ENCODE measurements at places on chromosomes 7 and 10.

- no peak for DNase-seq
These were observed 198.3 kb downstream of the WDR11 start for GRCh38 chr10:121049489-121049888.

GRCh38 chr7:220151-220841, 27.9 kb downstream of the FAM20C start:
- no peak for DNase-seq

- peak; percentile 27 for DNase-seq
These were observed 71.2 kb downstream of the BMPR1A start for GRCh38 chr10:86827639-86828038.

GRCh38 chr10:130179640-130180039, 43.4 kb downstream of the GLRX3 start:
- DNase-seq = peak; percentile 38

DNA sequence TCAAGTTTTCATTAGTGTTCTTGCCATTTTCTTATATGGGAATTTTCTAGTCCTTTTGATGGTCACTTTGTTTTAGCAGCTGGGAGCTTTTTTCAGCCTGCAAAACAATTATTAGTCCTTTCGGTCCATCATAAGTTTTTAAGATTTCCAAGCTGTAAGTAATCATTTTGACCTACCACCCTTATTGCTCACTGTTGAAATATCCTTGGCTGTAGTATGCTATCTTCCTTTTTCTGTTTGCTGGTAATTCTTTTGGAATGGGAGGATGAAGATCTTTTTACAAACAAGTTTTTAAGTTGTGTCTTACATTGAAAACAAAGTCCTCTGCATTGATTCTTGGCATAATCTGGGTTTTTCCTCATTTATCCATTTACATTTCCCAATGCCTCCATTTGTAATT, 24.0 kb downstream of the BZW2 start:
- DNase-seq = peak; percentile 40

DNA sequence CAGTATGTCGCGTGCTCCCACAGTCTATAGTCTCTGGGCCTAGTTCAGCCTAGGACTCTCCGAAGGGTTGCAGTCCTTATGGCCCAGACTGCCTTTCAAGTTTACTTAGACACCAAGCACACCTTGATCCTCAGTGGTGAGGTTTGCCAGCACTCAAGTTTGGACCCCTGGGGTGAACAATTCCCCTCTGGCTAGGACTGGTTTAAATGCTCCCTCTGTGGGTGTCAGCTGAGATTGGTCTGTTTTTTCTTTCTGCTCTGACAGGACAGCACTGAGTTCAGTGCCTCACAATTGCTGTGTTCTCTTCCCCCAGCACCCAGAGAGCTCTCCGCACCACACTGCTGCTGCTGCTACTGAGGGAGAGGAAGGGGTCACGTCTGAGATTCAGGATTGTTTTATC, 31.9 kb upstream of the AGR3 start:
- no peak for DNase-seq

DNA sequence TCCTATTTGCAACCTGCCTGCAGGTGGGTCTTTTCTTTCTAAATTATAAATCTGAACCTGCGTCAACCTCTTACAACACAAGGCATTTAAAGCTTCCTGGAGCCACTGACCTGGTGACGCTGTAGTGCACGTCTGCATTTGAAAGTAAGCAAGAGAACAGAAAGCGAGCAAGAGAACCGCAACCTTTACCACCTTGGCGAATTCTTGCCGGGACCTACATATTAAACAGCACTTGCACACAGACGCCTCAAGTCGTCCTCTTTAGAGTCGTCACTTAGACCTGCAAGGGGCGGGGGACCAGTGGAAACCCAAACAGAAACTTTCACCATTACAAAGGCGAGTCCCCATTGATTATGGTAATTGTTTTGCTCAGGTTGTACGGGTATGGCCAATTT, 9.5 kb downstream of the GLI3 start:
- DNase-seq = no peak

DNA sequence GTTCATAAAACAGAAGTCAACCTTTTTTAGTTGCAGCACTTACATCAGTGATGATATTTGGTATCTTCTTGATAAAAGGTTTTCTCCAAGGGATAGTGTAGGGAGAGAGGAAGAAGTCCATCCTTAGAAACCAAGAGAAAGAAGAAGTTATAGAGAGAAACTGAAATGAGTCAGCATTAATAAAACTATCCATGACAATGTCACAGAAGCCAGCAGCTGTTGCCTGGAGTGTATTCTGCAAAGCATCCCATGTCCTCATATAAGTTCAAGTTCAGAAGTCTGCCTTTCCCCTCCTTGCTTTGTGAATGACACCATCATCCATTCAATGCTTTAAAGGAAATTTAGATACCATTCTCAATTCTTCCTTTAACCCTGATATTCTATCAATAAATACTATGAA, 14.4 kb upstream of the COL1A2 start:
- peak; percentile 11 for DNase-seq

- peak; percentile 97 for DNase-seq
These were observed 136.3 kb downstream of the KCNMA1 start for GRCh38 chr10:77501152-77501845.

DNA sequence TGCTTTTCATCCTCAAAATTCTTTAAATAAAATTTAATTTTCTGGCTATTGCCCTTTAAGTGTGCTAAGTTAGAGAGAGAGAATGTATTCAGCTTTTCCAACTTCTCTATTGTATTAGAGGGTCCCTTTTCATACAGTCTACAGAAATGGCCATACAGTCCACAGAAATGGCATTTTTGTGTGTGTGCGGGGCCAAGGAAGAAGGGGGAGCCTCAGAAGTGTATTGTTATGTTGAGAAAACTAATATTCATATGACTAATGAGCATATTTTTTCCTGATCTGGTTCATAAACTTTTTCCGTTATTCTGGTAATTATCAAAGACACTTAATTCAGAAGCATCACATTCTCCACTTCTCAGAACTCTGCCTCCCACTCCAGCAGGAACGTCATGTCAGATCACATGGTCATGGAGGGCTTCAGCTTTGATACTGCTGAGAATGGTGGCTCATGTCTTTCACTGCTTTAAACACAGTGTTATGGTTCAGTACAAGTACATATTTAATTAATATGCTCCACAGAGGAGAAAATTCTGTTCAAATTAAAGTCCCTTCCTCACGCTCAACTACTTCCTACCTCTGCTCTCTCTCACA, 37.1 kb downstream of the ELMO1 start:
- no peak for DNase-seq

Data from M059J (cell line).